Epithelial cell of proximal tubule (primary cell): ENCODE measurements at places on chromosomes 3 and 15. TPM values are rescaled to one million over a fixed set of nuclear protein-coding genes. Genes with fewer than 3 reads are reported as not detected.

WDR76 gene
- 20.7 and 35.9 TPM in 2 replicates for total RNA-seq

RTP4 gene
- 0.29 and 0.40 TPM in 2 replicates for total RNA-seq

KIF15 gene
- total RNA-seq = 11.8 and 16.6 TPM in 2 replicates

GPR62 gene
- not detected in 2 replicates for total RNA-seq

CFAP20DC gene
- total RNA-seq = 4.9 and 5.1 TPM in 2 replicates
